ENCODE measurements at places on chromosomes 12 and 14. TPM values are rescaled to one million over a fixed set of nuclear protein-coding genes. Genes with fewer than 3 reads are reported as not detected.

DNA sequence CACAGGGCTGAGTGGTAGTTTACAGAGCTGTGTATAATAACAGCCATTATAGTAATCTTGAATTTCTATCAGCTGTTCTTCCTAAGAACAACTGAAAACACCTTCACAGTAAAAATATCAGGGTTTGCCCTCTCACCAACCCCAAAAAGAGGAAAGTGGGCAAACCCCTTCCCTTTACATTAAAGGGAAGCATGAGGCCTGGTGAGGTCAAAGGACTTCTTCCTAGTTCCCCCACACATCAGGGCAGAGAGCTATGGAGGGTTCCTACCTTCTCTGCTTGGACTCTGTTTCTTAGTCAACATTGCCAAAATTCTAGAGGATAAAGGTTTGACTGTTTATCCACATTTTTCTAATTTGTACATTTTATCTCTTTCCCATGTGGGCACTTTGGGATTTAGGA is 4.4 kb upstream of the RPAP3 start:
- no peak for DNase-seq
- peak overlapping the region; percentile 62 for H3K27ac ChIP-seq
- peaks cover 7% of the 10 kb centered on the region for H3K36me3 ChIP-seq
- H3K27me3 ChIP-seq, result no peaks in the 10 kb centered on the region
- H3K4me3 ChIP-seq, result no peak overlapping the region

GRCh38 chr14:25095736-25096437 is 45.9 kb upstream of the STXBP6 start:
- no peaks in the 10 kb centered on the region for H3K27me3 ChIP-seq
- H3K4me3 ChIP-seq, result no peak overlapping the region
- no peak for DNase-seq
- no peaks in the 10 kb centered on the region for H3K4me1 ChIP-seq
- H3K27ac ChIP-seq, result no peak overlapping the region

DNA sequence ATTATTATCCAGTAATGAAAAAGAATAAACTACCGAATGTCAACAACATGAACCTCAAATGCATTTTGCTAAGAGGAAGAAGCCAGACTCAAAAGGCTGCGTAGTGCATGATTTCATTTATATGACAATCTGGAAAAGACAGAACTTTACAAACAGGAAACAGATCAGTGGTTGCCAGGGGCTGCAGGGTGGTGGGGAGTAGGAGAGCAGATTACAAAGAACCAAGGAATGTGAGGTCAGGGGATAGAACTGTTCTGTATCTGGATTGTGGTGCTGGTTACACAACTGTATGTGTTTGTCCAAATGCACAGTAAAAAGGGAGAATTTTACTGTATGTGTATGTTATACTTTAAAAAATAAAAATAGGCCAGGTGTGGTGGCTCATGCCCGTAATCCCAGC is 89.7 kb upstream of the MYL2 start:
- H3K27me3 ChIP-seq, result peaks cover 3% of the 10 kb centered on the region
- H3K4me3 ChIP-seq, result no peak overlapping the region
- no peaks in the 10 kb centered on the region for H3K36me3 ChIP-seq
- no peaks in the 10 kb centered on the region for H3K4me1 ChIP-seq
- no peak overlapping the region for H3K27ac ChIP-seq

GRCh38 chr12:58414398-58414871 is 473.1 kb downstream of the ATP23 start:
- no peaks in the 10 kb centered on the region for H3K27me3 ChIP-seq
- no peak overlapping the region for H3K4me3 ChIP-seq
- no peak overlapping the region for H3K27ac ChIP-seq
- peaks cover 11% of the 10 kb centered on the region for H3K4me1 ChIP-seq
- DNase-seq, result no peak

DNA sequence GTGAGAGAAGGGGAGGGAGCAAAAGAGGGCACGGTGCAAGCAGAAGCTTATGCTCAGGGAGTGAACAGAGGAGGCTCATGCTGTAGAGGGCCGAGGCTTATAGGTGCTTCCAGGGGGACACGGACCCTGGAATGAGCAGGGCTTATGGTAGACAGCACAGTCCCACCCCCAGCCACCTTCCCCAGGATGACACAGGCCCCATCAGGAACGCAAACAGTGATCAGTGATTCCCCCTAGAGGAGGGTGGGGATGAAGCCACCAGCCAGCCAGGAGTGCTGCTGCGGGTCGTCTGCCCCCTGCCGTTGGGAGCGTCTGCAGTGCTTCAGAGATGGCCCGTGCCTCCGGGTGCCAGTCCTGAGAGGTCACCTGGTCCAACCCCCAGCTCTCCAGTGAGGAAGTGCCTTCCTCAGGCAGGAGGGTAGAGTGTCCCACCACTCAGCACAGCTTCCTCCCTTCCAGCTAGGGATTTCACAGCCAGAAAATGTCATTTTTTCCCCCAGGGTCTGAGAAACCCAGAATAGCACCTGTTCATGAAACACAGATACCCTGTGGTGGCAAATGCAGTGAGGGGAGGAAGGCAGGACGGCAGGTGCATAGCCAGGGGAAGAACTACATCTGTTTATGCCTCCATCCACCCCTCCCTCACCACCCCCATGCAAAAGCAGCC is 60.7 kb downstream of the SLC6A12 start:
- H3K4me3 ChIP-seq, result no peak overlapping the region
- H3K4me1 ChIP-seq, result no peaks in the 10 kb centered on the region
- H3K36me3 ChIP-seq, result no peaks in the 10 kb centered on the region
- peaks cover 16% of the 10 kb centered on the region for H3K27me3 ChIP-seq
- no peak overlapping the region for H3K27ac ChIP-seq
- DNase-seq, result peak; percentile 82

DNA sequence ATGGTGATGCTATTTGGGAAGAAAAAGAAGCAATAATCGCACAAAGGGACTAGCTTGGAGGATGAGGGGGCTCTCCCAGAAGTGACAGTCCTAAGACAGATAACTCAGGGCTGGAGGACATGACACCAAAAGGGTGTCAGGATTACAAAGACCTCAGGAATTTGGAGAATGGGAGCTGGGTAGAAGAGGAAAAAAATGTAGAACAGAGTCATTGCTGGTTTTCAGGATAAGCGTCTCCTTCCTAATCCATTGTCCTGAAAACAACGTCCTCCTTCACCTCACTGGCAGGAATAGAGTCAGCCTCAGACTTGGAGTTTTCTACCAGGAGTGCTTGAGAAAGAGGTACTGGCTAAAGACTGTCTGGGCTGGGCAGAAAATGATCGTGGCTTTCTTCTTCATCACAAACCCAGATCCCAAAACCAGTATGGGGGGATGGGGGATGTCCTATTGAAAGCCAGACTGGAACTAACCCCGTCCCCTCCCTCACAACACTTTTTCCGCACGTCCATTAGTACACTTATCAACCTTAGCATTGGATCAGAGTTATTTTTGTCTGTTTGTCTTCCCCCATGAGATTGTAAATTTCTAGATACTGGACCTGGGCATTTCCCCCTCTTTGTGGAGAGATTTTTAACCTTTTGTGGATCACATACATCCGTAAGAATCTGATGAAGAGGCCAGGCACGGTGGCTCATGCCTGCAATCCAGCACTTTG is 14.3 kb downstream of the B4GALNT3 start:
- peaks cover 12% of the 10 kb centered on the region for H3K27me3 ChIP-seq
- no peak overlapping the region for H3K27ac ChIP-seq
- DNase-seq, result no peak
- H3K4me1 ChIP-seq, result no peaks in the 10 kb centered on the region

Gene GAPDH
- 1,447 TPM for total RNA-seq

Gene TUNAR
- total RNA-seq, result not detected

Gene ANO6
- total RNA-seq, result 33.0 TPM

Gene EFS
- 2.9 TPM for total RNA-seq

Gene IFNG
- 0.94 TPM for total RNA-seq
